Activated T-helper 9 cell treated with anti-CD3 and anti-CD28 coated beads, Interleukin-2, amount 50 U/mL, for 16 hours (primary cell): ENCODE measurements at places on chromosomes 2 and 18.
A peak's percentile ranks its signal among the peaks of the same experiment; 100 is the strongest.

- no peak for DNase-seq
Measured at GRCh38 chr2:20633001-20633400, 17.9 kb downstream of the HS1BP3 start.

DNA sequence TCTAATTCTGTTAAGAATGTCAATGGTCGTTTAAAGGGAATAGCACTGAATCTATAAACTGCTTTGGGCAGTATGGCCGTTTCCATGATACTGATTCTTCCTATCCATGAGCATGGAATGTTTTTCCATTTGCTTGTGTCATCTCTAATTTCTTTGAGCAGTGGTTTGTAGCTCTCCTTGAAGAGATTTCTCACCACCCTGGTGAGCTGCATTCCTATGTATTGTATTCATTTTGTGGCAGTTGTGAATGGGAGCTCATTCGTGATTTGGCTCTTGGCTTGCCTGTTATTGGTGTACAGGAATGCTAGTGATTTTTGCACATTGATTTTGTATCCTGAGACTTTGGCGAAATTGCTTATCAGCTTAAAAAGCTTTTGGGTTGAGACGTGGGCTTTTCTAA lies 38.3 kb upstream of the WDR75 start:
- DNase-seq: no peak

- no peak for DNase-seq
Measured at GRCh38 chr2:241870081-241870541, 582 bp downstream of the RTP5 start.

DNA sequence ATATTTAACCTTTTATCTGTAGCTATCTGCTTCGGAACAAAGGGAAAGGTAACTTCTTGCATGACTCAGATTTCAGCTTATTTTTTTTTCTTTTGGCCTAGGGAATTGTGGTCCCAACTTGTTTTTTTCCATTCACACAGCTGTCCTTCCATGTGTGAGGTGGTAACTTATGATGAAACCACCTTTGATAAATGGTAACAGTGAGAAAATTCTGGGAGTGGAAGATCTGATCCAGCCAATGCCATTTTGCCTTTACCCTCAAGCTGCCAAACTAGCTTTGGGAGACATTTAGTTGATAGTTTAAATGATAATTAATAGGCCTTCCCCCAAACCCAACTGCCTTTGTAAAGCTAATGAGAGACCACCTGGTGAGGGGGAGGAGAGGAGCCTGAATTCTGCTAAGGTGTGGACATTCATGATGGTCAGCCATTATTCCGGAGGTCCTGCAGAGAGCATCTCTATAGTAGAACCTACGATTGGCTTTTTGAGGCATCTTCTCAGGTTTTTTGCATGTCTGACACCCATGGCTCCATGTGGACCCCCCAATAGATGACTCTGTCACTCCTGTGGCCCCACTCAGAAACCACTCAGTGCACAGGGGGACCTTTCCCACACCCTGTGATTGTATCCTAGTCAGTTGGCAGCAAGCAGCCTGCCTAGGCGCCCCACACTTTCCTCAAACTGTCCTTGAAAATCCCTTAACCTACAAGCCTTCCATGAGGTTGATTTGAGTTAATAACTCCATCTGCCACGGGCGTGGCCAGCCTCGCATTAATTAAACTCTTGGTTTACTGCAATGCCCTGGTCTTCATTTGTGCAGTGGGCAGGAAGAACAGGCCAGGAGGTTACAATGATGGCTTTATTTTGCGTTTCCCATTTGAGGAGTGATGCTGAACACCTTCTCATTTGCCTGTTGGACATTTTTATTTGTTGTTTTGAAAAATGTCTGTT lies 263.5 kb upstream of the PXDN start:
- DNase-seq: no peak

- DNase-seq: no peak
Measured at GRCh38 chr2:96907115-96908041, 37.5 kb upstream of the SEMA4C start.

GRCh38 chr2:28602751-28603639 lies 107.1 kb downstream of the PLB1 start:
- no peak for DNase-seq

- DNase-seq: no peak
Measured at GRCh38 chr2:221088506-221088905, 483.6 kb downstream of the EPHA4 start.

DNA sequence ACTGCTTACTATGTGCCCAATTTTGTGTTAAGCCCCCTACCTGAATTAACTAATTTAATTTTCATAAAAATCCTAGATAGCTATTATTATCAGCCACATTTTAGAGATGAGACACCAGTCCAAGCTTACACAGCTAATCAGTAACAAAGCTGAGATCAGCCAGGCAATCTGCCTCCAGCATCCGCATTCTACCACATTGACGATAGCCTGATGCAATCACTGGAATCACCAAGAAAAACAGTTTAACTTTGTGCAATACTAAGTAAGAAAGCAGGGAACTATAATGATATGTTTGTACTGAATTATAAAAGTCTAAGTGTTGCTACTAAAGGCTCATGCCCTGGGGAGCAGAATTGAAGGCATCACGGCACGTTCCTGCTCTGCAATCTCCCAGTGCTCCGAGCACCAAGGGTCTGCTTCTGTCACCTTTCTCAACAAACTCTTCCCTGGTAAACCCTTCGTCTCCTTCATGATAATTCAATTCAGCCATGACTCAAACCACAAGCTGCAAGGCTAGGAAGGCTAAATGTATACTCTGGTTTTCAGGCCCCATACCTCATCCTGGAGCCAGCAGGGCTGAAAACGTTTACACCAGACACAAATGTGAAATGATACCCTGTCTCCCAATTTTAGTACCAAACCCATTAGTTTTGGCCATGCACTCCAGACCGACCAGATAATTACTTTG lies 19.4 kb downstream of the KANSL3 start:
- no peak for DNase-seq

GRCh38 chr2:120509991-120510735 lies 164.2 kb downstream of the INHBB start:
- no peak for DNase-seq

GRCh38 chr18:49529596-49529995 lies 32.3 kb upstream of the LIPG start:
- no peak for DNase-seq

- no peak for DNase-seq
Measured at GRCh38 chr2:48588745-48589144, 28.9 kb upstream of the GTF2A1L start.

- no peak for DNase-seq
Measured at GRCh38 chr2:141522048-141522447, 608.8 kb downstream of the LRP1B start.

- DNase-seq: no peak
Measured at GRCh38 chr2:17583166-17583565, 42.7 kb downstream of the VSNL1 start.

DNA sequence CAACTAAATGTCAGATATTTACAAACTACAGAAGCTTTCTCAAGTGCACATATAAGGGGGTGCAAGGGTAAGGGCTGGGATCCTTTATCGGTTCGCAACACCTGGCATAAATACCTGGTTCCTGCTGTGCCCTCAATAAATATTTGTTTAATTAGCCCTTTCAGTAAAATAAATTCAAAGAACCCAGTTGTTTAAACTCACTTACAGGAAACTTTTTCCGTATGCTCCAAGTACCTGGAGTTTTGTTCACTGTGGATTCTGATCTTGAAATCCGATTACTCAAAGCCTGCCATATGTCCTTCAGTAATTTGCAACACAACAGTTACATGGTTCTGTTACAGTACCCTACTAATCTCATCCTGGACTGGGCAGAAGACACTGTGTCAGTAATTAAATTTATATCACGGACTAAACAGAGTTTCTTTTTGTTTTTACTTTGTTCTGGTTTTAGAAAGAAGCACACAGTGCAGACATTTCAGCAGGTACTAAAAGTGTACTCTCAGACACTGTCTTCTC lies 36.9 kb downstream of the TBC1D8 start:
- no peak for DNase-seq

DNA sequence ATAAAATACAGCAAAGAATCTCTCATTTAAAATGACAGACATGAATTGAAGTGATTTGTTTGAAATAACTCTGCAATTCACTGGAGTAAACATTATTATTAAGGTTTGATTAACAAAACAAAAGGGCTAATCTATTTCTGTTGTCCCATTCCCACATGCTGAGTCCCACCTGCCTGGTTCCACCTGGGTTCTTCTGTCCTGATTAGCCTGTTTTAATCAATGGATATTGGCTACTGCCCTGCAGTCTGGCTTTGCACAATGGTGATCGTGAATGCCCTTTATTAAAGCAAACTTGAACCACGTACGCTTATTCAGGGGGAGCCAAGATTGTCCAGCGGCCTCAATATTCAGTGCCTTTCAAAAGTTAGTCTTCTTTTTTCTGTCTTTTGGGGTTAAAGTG lies 72.8 kb upstream of the CDH19 start:
- DNase-seq: no peak

- DNase-seq: no peak
Measured at GRCh38 chr2:184729581-184729980, 131.3 kb downstream of the ZNF804A start.

DNA sequence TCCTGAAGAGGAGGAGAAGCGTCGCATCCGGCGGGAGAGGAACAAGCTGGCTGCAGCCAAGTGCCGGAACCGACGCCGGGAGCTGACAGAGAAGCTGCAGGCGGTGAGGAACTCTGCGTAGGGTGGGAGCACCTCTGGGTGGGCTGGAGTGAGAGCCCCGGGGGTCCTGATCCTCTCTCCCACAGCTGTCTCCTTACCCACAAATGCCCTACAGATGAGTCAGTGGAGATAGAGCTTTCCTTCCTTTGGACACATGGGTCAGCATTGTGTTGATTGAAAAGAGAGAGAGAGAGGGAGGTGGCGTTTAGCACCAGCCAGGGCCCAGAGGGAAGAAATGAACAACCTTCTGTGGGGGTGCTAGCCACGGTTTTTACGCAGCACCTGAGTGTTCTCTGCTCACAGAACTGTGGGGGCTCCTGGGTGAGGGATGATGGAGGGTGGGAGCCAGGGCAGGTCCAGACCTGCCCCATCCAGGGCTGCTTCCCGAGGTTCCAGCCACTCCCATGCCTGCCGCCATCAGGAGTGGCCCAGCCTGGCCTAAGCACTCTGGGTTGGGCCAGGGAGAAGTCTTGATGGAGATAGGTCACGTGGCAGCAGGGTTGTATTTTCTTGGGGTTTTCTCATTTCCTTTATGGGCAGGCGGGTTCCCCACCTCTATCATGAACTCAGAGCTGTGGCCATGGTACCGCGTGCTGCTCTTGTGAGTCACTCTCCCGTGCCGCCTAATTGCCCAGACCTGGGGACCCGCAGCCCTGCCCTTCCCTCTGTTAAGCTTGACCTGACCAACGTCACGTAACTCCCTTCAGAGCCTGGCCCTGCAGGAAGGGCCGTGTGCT lies 16.3 kb downstream of the FOSL2 start:
- peak; percentile 52 for DNase-seq

- DNase-seq: no peak
Measured at GRCh38 chr2:228107846-228108245, 73.6 kb downstream of the SPHKAP start.

GRCh38 chr2:240904216-240905175 lies 1.6 kb upstream of the CROCC2 start:
- DNase-seq: no peak

- no peak for DNase-seq
Measured at GRCh38 chr2:101832114-101832513, 134.6 kb downstream of the MAP4K4 start.

DNA sequence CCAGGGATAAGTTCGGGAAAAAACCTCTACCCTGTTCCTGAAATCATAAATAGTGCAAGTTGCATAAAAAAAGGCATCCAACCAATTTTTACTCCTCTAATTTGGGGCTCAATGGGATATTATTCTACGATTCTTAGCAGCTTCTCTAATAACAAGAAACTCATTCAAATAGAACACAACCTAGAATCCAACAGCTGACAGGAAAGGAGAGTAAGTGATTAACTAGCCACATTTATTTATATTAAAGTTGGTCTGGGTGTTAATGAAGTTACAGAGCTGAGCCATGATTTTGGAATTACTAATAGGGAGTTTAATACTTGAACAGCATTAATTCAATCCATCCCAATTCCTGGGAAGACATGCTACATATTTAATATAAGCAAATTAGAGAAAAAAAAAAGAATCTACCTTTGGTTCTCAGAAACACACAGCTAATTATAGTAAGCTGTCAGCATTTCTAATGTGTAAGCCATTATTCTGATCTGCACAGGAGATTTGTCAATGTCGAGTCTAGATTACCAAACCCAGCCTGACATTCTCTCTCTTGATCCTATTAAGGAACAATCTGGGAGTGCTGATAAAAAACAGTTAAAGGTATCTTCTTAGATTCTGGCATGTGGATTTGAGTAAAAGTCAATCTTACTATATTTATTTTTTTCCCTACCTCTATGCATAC lies 267.7 kb downstream of the NBAS start:
- DNase-seq: no peak

GRCh38 chr2:68835621-68836020 lies 35.6 kb downstream of the BMP10 start:
- DNase-seq: no peak

GRCh38 chr2:240526521-240526920 lies 31.3 kb downstream of the ANKMY1 start:
- no peak for DNase-seq
